Forelimb muscle (tissue), 1 donor: ENCODE measurements at places on chromosomes 3 and 15.
A peak's percentile ranks its signal among the peaks of the same experiment; 100 is the strongest.

GRCh38 chr15:53586799-53587198 is 172.7 kb downstream of the WDR72 start:
- DNase-seq, result no peak

- no peak for DNase-seq
These were observed 451.5 kb downstream of the FGF12 start for GRCh38 chr3:192275741-192276355.

DNA sequence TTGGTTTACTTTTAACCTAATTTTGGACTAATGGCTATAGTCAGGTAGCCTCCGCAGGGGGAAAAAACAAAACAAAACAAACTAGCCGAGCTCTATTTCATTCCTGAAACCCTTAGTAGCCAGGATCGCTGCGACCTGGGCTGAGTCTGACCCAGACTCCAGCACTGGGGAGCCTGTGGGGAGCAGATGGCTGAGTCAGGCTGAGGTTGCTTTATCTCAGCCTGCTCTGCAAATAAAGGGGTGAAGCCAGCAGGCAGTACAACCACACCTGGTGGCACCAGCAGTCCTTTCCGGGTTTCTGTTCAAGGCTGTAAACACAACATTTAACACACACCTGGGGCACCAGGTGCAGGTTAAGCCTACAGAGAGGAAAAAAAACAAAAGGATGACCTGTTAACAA is 27.3 kb downstream of the ABHD2 start:
- no peak for DNase-seq

DNA sequence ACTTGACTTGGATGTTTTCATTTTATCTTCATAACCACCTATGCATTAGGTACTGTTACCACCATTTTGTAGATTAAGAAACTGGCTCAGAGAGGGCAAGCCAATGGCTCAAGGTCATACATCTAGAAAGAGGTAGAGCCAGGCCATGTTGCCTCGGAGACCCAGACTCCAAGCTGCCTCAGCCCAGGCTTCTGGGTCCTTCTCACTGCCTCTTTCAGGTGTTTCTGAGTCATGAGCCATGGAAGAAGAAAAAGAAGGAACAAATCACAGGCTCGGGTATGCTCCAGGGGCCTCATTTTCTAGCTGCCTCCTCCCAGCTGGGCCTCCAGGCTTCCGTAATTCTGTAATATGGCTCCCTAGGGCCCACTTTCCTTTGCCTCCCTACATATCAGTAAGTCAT is 226.5 kb upstream of the TOPAZ1 start:
- DNase-seq, result no peak

- DNase-seq, result no peak
These were observed 676.0 kb downstream of the EPHA3 start for GRCh38 chr3:89783341-89783927.

DNA sequence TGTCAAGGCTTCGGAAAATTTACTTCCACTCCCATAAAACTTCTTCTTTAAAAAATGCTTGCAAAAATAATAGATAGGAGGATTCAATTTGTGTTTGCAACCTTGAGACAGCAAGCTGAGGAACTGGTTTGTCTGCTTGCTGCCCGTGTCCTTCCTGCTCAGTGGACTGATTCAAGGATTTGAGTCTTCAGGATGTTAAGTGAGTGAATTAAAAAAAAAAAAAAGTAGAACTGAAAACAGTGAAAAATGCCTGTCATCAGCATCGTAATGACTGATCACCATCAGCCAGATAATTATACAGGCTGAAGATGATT is 453.7 kb downstream of the FGF12 start:
- no peak for DNase-seq

DNA sequence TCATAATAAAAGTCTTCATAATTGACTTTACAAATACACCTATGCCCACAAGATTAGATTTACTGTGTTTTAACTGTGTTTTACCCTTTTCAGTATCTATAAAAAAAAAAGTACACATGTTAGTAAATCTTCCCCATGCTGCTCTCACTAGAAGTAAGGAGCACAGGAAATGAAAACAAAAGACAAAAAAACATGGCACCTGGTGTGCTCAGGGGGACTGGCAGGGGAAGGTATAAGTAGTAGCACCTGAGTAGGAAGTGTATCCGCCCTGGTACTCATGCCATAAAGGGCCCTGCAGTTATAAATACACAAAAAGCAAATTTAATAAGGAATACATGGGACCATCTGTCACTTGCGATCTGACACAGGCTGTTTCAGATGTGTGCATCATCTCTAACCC is 8.9 kb upstream of the ALDH1A2 start:
- DNase-seq, result no peak

- no peak for DNase-seq
These were observed 3.0 kb downstream of the TRPM1 start for GRCh38 chr15:31098491-31098917.

DNA sequence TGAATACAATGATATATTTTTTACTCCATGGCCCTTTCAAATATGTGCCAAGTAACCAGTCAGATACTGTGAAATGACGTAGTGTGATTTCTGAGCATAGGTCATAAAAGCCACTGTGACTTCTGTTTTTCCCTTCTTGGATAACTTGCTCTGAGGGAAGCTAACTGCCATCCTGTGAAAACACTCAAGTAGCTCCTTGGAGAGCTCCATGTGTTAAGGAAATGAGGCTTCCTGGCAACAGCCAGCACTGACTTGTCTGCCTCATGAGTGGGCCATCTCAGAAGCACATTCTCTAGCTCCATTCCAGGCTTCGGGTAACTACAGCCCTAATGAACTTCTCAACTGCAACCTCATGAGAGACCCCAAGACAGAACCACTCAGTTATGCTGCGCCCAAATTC is 9.5 kb upstream of the CCDC80 start:
- no peak for DNase-seq

GRCh38 chr15:50145451-50145872 is 26.4 kb upstream of the ATP8B4 start:
- DNase-seq, result peak; percentile 75

DNA sequence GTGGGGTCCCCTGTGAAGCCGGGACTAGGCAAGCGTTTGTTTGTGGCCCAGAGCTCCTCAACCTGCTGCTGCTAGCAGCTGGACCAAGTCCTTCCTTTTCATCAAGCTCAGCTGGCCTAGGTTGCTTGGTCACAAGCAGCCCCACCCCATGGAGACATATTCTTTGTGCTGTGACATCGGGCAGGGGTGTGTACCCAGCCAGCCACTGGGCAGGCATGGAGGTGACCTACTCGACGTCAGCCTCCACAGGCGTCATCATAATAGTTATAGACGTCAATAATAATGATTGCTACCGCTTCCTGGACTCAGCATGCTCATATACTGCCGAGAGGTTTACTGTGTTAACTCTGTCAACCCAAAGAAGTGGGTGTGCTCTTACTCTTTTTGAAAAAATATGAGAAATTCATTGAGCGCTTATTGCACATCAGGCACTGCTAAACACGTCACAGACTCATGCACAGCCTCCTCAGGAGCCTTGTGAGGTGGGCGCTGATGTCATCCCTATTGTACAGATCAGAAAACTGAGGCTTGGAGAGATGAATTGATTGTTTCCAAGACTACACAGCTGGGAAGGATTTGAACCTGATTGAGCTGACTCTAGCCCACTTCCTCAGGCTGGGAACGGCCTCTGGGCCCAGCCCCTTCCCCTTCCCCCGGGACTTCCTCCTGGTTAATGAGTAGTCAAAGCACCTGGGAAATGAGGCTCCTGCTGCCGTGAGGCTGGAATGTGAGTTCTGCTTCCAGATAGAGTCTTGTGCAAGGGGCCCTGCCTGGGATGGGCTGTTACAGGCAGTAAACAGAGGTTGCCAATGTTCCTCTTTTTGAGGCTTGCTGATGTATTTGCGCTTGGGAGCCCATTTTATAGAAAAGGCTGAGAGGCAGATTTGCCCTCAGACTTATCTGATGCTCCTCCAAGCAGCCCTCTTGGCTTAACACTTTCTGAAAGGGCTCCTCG is 16.2 kb downstream of the SLC6A6 start:
- no peak for DNase-seq

- no peak for DNase-seq
These were observed 38.1 kb downstream of the TM2D3 start for GRCh38 chr15:101614001-101614585.

GRCh38 chr3:150033721-150034120 is 63.0 kb upstream of the PFN2 start:
- DNase-seq, result no peak

- DNase-seq, result no peak
These were observed 26.6 kb downstream of the DCP1A start for GRCh38 chr3:53320697-53321096.
